ENCODE measurements at places on chromosomes 16 and 17.

- DNase-seq, result no peak
Measured at GRCh38 chr16:89583197-89583894, 7.8 kb downstream of the CPNE7 start.

GRCh38 chr17:34265711-34266110 lies 4.3 kb upstream of the CCL7 start:
- no peak for DNase-seq

- DNase-seq, result peak; percentile 97
Measured at GRCh38 chr16:27245276-27246172, 23.0 kb downstream of the NSMCE1 start.

GRCh38 chr16:56191156-56191815 lies at the start of gene GNAO1:
Gene GNAO1, plus strand, starts transcription at chr16:56191489. Its CDS starts 747 bp downstream, at chr16:56192236.
- DNase-seq, result peak; percentile 33

GRCh38 chr17:75693500-75694481 lies 26.7 kb downstream of the SAP30BP start:
- peak; percentile 45 for DNase-seq

DNA sequence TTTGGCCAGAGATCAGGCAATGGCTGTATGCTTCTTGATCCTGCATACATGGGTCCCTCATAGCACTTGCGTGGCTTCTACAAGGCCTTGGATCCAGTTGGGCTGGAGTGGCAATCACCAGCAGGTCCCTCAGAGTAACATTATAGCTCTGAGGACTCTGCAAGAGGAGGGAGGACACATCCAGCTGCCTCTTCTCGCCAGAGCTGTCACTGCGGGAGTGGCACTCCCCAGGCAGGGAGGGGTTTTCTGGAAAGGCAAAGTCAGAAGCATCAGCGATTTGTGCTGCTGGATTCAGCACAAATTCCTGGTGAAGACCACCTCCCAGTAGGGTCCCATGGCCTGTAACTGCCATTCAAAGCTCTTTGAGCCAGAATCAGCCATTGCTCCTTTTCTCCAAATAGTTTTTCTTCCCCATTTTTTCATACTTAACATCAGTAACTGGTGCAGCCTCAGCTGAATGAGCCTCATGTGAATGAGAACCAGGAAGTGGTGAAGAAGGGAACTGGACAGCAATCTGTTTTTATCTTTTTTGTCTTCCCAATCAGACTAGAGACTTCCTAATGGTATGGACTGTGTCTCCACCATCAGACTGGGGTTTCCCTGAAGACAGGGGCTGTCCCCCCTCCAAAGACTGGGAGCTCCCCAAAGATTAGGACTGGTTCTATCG lies 40.6 kb upstream of the HOXB13 start:
- DNase-seq, result no peak

Measured in fibroblast of the aortic adventitia (primary cell).